COR-L47 (cell line): ENCODE measurements at places on chromosomes 5 and 9.
A peak's percentile ranks its signal among the peaks of the same experiment; 100 is the strongest.

DNA sequence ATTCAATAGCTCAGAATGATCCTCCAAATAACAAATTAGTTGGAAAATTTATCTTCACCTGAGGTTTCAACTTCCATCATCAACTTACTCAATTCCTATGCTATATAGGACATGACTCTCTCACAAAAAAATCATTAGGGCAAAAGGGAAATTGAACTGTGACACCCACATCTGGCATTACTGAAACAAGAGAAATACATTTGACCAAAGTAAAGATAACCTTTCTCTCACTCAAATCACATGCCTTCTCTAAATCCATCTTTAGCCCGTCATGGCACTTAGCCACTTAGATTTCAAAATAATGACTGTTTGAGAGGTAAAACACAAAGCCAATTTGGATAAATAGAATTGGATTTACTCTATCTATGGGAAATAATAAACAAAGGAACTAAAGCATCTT, 126.4 kb downstream of the ADAMTS6 start:
- DNase-seq, result no peak

DNA sequence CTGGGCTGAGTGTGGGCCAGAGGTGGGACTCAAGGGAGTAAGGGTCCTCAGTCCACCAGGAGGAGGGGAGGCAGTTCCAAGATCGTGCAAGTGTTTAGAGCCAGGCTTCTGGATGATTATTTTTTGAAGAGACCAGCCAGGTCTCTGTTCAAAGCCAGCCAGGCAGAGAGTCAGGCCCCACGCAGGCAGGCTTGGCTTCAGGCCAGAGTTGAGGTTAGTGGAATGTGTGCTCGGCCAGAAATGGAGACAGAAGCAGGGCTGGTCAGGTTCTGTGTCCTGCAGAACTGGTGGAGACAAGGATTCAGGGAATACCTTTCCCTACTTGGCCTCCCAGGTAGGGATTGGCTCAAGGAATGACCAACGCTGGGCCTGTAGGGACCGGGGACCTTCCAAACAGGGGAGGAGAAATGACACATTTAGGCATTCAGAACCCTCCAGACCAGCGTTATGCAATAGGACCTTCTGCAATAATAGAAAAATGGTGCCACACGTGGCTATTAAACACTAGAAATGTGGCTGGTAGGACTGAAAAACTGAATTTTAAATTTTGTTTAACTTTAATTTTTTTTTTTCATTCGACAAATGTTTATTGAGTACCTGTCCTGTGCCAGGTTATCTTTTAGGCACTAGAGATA, 106.2 kb downstream of the CMYA5 start:
- no peak for DNase-seq

GRCh38 chr5:131392466-131393095, 128.7 kb downstream of the CDC42SE2 start:
- DNase-seq, result no peak

DNA sequence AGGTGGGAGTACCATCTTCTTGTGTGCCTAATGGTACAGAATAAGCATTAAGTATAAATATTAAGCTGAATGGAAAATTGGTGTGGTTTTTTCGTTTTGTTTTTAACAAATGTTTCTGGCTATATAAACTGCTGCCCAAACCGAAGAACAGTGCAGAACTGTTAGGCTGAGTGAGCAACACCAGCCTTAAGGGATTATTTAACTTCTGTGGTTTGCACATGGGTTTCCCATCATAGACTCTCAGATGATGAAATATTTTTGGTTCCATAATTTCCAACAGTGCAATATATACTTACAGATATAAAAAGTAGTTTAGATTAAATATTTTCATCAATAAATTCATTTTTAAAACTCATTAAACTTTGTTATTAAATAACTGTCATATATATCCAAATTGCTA, 16.4 kb downstream of the C5orf63 start:
- no peak for DNase-seq

GRCh38 chr5:163363389-163363788, 74.0 kb upstream of the CCNG1 start:
- DNase-seq, result no peak

GRCh38 chr5:154202379-154203260, 12.1 kb downstream of the GALNT10 start:
- peak; percentile 79 for DNase-seq

DNA sequence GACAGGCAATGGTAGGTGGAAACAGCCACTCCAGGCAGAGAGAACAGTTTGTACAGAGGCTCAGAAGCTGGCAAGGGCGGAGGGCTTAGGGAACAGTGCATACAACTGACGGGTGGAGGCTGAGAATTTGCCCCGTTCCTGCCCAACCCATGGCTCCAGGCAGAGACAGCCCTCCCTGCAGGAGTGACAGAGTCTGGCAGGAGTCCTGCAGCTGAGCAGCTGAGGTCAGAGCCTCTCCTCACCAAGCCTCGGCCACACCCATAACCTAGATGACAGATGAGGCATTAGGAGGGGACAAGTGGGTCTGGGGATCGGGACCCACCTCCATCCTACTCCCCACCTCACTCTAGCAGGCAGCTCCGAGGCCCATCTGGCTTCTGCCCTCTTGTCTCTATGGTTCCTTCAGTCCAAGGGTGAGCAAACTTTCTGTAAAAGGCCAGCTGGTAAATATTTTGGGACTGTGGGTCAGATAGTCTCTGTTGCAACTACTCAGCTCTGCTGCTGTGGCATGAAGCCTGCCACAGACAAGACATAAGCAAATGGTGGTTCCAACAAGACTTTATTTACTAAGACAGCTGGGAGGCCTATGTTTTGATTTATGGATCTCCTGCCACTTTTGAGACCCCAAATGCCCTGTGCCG, 83.7 kb downstream of the SH3TC2 start:
- DNase-seq, result no peak

DNA sequence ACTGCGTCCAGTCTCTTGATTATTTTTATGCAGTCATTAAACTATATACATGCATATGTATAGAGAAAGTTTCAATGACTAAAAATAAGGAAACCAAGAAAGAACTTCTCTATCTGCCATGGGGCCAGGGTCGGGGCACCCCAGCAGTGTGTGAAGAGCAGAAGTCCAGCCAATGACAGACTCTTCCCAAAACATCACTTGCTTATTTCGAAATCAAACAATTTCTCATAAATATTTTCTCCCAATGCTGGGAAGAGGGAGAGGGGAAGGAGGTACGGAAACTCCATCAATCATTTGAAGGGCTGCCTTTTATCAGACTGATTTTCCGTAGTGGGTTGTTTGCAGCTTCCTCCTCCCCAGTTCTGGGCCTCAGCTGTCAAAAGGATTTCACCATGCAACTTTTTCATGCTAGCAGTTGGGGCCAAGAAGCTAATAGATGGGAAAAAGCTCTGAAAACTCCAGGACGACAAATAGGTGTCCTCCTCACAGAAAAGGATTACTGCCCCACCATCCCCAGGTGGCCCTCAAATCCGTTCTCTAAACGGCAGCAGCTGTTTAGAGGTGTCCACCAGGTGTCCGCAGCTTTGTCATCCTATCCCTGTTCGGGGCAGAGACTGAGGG, 617 bp upstream of the FPGS start:
- DNase-seq, result no peak

DNA sequence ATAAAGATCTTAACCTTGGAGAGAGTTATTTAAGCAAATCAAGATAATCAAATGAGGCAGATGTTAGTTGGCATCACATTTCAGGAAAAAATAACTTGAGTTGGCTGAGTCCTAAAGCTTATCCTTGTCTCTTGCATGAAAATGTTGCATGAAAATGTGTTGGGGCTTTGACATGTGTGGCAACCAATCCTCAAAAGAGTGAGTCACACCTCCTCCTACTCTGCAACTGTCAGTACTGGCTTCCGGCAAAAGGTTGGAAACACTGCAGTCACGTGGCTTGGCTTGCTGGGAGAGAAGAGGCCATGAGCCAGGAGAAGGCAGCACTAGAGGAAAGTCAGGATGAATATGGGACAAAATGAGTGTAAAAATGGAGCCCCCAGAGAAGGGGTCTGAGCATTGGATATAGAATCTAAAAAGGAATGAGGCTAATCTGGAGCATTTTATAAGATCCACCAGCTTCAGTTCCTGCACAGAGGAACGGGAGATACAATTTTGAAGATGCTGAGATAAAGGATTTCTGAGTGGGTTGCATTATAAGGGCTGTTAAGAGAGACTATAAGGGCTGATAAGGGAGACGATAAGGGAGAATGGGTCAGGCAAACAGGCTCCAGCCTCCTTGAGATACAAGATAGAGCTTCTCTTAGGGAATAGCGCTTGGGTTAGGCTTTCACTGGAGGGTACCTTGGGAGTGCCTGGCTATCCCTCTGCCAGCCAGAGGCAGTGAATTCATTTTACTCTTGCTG, 43.1 kb downstream of the SPATA31D1 start:
- DNase-seq, result no peak

GRCh38 chr5:112907166-112907631, 14.8 kb downstream of the REEP5 start:
- no peak for DNase-seq

DNA sequence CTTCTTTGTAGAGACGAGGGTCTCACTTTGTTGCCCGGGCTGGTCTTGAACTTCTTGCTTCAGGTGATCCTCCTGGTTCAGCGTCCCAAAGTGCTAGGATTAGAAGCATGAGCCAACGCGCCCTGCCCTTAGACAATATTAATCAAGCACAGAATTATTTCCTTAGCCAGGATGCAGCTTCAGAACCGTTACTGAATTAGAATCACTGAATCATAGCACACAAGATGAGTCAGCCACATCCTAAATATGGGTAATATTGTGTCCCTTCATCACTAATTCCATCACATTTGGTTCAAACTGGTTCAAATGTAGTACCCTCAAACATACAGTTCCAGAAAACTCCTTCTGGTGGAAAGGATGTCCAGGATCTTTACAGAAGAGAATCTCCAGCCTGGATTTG, 82.7 kb downstream of the BNC2 start:
- DNase-seq, result no peak

DNA sequence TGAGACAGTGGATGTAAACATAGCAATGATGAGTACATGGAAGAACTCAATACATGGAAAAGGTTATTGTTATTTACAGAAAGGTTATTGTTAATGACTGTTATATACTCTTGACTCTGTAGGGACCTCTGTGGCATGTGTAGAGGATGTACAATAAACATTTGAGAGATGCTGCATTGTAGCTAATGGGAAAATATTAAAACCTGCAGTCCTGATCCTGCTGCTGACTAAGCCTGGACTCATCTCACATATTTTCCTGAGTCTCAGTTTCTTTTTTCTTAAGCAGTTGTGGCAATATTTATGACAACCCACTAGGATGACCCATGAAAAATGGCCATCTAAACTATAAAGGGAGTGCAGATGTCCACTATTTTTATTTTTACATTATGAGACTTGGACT, 75.4 kb downstream of the DOCK2 start:
- DNase-seq, result no peak

DNA sequence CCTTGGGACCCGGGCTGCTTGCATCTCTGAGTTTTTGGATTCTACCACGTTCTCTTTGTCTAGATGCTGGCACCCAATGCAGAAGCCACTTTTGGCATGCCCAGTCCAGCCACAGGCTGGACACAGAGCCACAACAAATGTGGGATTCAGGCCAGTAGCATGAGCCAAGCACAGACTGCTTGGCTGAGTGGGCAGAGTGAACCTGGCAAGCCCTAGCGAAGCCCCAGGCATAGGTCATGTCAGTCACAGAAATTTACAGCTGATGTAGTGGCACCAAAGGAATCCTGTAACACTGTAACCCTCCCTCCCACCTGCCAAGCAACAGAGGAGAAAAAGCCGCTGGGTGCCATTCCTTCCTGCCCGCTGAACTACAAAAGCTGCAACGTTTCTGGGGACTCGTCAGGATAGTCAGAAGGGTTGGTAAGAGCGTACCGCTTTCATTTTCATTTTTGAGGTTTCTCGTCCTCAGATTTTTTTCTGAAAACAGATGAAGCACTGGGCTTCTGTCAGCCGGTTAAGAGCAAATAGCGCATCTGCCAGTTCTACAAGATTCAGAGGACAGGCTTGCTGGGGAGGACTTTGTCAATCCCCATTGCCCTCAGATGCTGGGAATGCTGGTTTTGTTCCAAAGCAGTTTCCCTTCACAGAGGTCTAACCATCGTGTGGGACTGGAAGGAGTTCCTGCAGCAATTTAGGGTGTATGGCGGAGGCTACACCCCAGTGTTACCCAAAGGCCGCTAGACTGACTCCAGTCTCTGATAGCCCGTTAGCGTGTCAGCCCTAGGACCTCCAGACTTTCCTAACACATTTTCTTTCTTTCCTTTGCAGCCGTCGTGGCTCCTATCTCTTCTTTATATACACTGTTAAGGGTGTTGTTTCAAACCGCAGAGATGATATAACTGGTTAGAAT, 399.0 kb downstream of the HTR1A start:
- no peak for DNase-seq

DNA sequence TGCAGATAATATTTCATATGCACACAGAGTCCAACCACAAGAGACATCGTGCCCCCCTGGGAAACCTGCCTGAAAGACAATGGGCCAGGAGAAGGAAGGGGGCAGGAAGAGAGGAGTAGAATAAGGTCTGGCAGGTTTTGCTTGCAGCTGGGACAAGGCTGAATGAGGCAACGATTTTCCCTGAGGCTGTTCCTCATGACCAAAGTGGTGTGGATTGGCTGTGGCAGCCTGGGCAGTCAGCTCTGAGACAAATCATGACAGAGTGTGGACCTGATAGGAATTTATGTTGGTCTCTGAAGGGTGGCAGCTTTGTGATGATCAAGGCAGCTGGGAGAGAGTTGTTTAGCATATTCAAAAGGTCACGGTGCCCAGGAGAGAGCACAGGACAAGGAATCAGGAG, 119.3 kb downstream of the NMUR2 start:
- DNase-seq, result no peak

DNA sequence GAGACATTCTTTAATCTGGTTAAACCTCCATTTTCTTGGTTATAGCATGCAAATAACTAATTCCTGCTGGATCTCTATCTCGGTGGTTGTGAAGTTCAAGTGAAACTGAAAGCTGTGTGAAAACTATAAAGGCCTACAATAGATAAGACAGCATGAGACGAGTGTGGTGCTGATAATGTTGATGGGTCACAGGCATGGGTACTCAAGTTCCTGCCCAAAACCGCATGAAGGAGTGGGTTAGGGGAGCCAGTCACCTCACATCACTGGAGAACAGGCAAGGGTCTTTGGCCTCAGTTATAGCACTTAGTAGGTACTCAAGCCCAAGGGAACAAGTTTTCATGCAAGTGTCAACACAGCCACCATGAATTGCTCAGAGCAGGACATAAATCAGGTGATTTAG, 16.7 kb downstream of the HMHB1 start:
- no peak for DNase-seq

DNA sequence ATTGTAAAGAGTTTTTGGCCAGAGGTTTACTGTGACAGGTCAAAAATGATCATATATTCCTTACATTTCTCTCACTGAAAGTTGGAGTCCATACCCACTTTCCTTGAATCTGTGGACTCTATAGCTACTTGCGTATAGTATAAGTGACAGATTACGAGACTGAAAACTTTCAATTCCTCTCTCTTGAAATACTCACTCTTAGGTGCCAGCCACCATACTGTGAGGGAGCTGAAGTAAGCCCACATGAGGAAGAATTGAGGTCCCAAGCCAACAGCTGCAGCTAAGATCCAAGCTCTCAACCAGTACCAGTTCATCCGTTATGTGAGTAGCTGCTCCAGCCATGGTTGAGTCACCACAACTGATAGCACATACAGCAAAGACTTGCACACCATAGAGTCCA, 128.1 kb upstream of the FAM174A start:
- no peak for DNase-seq
